ENCODE measurements at places on chromosomes 7 and 10.
A peak's percentile ranks its signal among the peaks of the same experiment; 100 is the strongest.

- peak; percentile 53 for DNase-seq
These were observed 101.6 kb downstream of the CCSER2 start for GRCh38 chr10:84429926-84430520.

- DNase-seq = no peak
These were observed 807.9 kb upstream of the MBL2 start for GRCh38 chr10:53580465-53580864.

DNA sequence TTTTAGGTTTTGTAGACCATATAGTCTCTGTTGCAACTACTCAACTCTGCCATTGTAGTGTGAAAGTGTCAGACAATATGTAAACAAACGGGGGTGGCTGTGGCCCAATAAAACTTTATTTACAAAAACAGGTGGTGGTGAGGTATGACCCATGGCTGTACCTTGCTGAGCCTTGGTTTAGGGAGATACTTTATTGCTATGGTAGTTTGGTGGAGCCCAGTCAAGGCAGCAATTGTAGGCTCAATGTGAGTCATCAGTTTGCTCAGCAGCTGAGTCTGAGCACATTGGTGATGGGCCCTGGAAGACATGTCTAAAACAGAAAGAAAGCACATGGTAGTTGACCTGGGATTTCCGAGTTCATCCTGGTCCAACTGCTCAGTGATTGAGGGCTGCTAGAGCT is 242.5 kb downstream of the REEP3 start:
- DNase-seq = no peak

DNA sequence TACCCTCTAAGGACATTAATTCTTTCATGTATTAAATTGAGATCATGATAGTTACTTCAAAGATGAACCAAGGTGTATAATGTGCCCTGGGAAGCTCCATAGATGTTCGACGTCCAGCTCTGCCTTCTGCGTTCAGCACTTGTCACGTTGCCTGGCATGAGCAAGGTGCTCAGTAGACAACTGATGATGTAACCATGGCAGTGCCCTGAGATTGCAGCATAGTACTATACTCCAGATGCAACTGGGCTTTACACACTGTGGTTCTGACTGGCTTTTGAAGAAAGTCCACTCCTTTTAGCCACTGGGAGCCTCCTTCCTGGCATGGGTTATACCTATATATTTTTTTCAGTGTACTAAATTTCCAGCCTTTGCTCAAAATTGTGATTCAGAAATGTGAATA is 355.8 kb upstream of the SORCS1 start:
- DNase-seq = no peak

GRCh38 chr7:131039355-131039762 is 288.3 kb upstream of the MKLN1 start:
- no peak for DNase-seq

- DNase-seq = no peak
These were observed 235.5 kb downstream of the SKIDA1 start for GRCh38 chr10:21289961-21290360.

DNA sequence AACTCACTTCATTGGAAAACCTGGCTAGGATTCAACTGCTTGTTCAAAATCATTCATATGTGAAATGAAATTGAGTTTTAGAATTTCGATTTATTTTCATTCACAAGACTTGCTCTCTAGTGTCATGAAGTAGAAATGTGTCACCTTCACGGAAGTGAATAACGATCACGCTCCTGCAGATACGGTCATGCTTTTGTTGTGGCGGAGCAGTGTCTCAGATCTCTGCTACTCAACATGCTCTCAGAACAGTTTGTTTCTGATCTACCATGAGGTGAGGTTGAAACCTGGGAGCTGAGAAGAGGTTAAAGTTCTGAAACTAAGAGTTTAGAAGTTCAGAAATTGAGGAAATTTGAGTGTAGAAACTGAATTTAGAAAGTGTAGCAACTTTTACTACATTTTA is 13.8 kb upstream of the PITRM1 start:
- DNase-seq = no peak

DNA sequence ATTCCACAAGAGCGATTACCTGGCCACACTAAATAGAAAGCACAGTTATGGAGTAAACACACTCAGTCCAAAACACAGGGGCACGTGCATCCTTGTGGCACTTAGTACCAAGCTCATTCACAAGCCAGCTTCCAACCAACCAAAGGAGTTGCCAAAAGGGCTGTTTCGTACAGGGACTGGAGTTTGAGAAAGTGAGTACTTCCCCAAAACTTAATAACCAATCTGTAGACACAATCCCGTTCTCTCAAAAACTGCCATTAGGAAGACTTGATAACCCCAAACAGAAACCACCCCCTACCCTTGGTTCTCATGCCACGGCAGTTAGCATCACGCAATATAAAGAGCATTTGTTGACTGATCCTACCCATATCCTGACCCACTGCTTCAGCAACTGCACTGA is 166.2 kb upstream of the ASAH2 start:
- no peak for DNase-seq

DNA sequence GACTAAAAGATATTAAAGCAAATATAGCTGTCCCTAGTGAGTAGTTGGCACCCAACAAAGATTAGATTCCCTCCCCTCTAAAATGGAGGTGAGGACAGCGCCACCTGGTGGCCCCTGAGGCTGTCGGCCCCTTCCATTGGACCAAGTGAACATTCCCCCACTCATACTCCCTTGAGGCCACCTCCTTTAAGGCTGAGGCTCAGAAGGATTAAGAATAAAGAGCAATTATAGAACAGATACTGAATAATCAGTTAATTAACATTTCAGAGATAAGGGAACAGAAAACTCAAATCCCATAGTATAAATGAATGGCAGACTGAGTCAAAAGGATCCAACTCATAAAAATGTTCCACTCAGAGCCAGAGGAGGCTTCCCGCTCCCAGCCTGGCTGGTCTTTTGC is 130.4 kb upstream of the GHITM start:
- DNase-seq = no peak

DNA sequence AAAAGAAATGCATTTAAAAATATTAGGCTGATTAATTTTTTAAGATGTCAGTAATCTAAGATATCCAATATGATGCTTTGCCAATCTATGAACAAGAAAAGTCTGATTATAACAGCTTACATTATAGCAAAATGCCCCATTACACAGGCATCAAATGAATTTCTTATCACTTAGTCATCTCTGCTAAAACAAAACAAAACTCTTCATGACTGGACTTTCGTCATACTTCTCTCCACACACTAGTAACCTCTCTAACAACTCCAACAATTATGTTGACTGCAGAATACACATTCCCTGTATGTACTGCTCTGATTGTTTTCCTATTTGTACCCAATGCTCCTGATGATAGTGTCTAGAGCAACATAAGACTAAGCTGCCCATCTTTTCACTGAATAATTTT is 3.8 kb upstream of the MKI67 start:
- DNase-seq = no peak

Measured in NCI-H2081 (cell line).